ENCODE measurements at places on chromosomes 3 and 15.

DNA sequence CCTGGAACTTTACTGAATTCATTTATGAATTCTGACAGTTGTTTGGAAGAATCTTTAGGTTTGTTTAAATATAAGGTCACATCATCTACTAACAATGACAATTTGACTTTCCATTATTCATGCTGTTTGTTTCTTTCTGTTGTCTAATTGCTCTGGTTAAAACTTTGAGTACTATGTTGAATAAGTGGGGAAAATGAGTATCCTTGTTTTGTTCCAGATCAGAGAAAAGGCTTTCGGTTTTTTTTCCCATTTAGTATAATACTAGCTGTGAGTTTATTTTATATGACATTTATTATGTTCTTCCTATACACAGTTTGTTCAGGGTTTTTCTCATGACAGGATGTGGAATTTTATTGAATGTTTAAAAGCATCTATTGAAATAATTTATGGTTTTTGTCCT, 11.3 kb upstream of the TUBGCP5 start:
- no peak for DNase-seq

- DNase-seq = no peak
These were observed 3.0 kb upstream of the NGRN start for GRCh38 chr15:90262426-90262825.

- no peak for DNase-seq
These were observed 50.4 kb downstream of the DNAH1 start for GRCh38 chr3:52366527-52366926.

- DNase-seq = no peak
These were observed 20.9 kb downstream of the ALDH1L1 start for GRCh38 chr3:126159476-126159875.

- no peak for DNase-seq
These were observed 116.6 kb upstream of the TSC22D2 start for GRCh38 chr3:150291515-150291914.

GRCh38 chr15:38577424-38577987, 12.9 kb upstream of the RASGRP1 start:
- DNase-seq = no peak

DNA sequence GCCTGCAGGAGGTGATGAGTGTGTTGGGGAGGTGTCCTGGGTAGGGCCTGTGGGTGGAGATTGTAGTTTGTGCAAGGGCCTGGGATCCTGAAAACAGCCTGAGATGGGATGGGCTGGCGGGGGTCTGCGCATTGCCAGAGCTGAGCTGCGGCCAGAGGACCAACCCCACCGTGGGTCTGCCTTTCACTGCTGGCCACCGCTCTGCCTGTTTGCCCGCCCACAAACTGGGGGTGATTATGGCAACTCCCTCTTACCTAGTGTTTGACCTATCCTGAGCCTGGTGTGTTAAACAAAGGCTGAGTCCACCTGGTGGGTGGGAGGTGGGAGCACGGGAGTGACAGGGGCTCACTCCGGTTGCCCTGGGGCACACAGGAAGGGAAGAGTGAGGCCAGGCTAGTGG, 9.8 kb downstream of the ABTB1 start:
- no peak for DNase-seq

DNA sequence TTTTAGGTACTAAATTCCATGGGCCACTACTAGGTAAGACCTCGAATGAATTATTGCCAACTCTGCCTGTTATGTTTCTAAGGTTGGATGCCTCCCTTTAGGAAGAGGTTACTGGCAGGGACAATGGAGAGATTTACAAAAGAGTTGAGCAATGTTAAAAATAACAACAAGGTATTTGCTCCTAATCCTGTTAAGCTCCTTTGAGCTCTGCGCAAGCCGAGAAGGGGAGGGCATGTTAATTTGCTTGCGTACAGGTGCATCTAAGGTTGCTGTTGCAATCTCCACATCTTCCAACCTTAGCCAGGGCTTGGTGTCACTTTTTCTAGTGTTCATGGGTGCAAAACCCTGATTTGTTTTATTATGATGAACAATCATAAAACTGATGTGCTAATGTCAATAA, 161.5 kb upstream of the TPM1 start:
- DNase-seq = no peak

DNA sequence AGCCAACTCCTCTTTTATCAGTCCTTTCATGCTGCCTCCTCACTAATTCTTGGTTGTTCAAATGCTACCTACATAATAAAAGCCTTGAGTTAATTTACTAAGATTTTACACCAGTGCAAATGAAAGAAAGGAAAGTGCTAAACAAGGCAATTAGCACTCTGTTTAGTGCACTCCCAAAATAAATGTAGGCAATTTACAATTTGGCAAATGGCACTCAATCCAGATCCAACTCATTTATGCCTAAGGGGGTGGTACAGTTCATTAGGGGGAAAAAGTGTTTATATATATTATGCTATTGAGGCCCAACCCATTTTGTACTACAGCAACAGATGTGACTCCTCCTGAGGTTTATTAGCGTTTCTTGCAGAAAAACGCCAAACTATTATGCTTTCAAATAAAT, 370.1 kb downstream of the NR2F2 start:
- no peak for DNase-seq

GRCh38 chr3:81242871-81243270, 518.6 kb downstream of the GBE1 start:
- no peak for DNase-seq
